ENCODE measurements at places on chromosomes 2 and 18. TPM values are rescaled to one million over a fixed set of nuclear protein-coding genes. Genes with fewer than 3 reads are reported as not detected.

DNA sequence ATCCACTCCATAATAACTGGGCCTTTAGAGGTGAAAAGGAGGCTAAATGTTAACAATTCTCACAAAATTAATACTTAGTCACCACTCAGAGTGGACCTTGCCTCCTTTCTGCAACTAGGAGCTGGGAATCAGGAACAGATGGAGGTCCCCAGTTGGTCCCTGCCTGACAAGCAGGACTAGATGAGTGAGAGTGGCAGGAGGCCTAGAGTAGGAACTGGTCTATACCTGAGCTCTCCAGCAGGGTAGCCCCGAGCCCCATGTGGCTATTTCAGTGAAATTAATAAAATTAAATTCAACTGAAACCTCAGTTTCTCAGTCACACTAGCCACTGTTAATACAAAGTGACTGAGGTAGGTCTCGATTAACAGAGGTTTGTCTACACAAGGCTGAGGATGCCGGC, 150.5 kb downstream of the MYO5B start:
- DNase-seq = peak; percentile 16

DNA sequence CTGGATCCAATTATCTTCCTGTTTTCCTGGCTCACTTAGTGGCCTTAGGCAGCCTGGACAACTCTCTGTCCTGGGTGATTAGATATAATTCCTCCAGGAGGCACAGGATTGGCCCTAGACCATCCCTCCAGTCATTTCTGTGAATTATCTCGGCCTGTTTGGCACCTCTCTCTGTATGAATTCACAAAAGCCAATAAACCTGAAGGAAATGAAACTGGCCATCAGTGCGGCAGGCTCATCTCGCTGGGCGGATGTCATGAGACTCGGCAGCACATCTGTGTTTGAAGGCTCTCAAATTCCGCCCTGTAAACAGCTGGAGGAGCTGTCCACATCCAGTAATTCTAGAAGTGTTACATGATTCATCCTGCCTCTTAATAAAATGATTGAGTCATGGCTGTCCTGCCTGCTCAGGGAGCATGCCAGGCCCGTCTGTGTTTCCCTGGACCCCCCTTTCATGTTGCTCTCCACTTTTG, 38.6 kb downstream of the ACOXL start:
- no peak for DNase-seq

- DNase-seq = no peak
These were observed 94.4 kb downstream of the DYSF start for GRCh38 chr2:71547616-71548285.

DNA sequence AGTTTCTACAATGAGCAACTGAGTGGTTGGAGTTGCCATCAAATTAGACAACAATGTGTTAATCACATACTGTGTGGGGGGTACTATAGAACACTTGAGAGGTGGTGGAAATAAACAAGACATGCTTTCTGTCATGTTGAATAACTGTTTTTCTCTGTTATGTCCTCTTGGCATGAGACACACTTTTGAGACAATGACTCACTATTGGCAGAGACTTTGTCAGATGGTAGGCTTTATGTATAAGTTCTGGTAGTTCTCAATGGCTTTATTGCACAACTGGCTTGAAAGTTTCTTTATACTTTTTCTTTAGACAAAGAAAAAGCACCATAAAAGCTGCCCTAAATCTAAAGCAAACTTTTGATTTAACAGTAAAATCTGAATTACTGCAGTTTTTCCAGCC, 578.7 kb downstream of the ADCYAP1 start:
- no peak for DNase-seq

Gene TRABD2A
- 1.7 TPM for total RNA-seq

Gene MDH1B
- total RNA-seq = 3.9 TPM

Gene SLC23A3
- total RNA-seq = 1.4 TPM

Gene SPP2
- total RNA-seq = not detected

Gene ANKRD36
- total RNA-seq = 40.2 TPM

Measured in neural progenitor cell (in vitro differentiated cells).